ENCODE measurements at places on chromosomes 11 and 22. TPM values are rescaled to one million over a fixed set of nuclear protein-coding genes. Genes with fewer than 3 reads are reported as not detected.

The OR5J2 gene
- total RNA-seq, result not detected

The MMP8 gene
- not detected for total RNA-seq

The PHOX2A gene
- total RNA-seq, result not detected

The OPCML gene
- not detected for total RNA-seq

The RDX gene
- total RNA-seq, result 71.3 TPM

Measured in activated CD8-positive, alpha-beta memory T cell treated with anti-CD3 and anti-CD28 coated beads, Interleukin-2, amount 10 ng/mL, durations not matched to agents 7 days and 5 days (primary cell).